ENCODE measurements at places on chromosomes 1 and 21.

- no peak for DNase-seq
Observed at GRCh38 chr1:107105914-107106313, 34.9 kb upstream of the NTNG1 start.

GRCh38 chr1:117225931-117226330, 15.2 kb upstream of the VTCN1 start:
- DNase-seq, result no peak

DNA sequence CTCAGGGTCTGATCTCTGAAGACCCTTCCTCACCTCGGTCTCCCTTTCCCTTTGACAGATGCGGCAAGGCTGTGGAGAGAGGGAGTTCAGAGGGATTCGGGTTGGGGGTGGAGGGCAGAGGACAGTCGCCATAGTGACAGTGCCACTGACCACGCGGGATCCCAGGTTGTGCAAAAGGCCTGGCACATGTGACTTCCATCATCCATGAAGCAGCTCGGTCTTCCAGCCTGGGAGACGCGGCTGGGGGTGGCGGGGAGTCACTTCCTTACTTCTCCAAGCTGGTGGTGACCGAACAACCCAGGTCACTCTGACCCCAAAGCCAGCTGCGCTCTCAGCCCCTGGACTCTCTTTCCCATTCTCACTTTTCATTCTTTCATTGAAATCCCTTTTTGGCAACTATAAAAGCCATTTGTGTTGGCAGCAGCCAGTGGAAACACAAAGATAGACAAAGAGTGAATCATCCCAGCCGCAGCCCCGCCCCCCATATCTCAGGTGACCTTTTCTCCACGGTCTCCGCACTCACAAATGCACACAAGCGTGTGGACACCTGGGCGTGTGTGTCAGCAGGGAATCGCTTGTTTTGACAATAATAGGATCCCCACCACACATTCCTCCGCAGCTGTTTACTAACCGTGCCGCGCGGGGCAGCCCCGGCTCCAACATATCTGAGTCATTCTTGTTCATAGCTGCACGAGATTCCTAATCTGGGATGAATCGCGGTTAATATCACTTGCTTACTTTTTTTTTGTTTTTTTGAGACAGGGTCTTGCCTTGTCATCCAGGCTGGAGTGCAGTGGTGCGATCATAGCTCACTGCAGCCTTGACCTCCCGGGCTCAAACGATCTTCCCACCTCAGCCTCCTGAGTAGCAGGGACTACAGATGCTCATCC, 68.3 kb downstream of the DHRS3 start:
- peak; percentile 12 for DNase-seq

- no peak for DNase-seq
Observed at GRCh38 chr1:81921344-81921743, 120.6 kb downstream of the ADGRL2 start.
